Activated naive CD4-positive, alpha-beta T cell treated with Interleukin-2 at 50 U/mL for 16 hours (primary cell): ENCODE measurements at places on chromosomes 13 and 19.

GRCh38 chr13:75581874-75582640, 32.5 kb downstream of the UCHL3 start:
- DNase-seq = no peak

DNA sequence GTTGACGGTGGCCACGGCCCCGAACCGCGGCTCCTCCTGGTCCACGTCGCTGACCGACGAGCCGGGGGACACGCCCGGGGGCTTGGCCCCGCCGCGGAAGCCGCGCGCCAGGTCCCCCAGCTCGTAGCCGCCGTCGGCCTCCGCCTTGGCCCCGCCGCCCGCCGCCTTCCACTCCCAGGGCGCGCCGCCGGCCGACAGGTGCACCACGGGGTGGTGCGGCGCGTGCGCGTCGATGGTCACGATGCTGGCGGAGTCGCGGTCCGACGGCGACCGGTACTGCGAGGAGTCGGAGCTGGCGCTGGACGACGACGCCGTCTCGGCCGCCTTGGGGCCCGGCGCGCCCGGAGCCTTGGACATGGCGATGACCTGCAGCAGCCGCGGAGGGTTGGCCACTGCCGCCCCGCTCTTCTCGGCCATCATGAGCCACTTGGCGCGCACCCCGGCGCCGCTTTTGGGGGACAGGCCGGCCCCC, 9.0 kb downstream of the PLPPR3 start:
- no peak for DNase-seq

DNA sequence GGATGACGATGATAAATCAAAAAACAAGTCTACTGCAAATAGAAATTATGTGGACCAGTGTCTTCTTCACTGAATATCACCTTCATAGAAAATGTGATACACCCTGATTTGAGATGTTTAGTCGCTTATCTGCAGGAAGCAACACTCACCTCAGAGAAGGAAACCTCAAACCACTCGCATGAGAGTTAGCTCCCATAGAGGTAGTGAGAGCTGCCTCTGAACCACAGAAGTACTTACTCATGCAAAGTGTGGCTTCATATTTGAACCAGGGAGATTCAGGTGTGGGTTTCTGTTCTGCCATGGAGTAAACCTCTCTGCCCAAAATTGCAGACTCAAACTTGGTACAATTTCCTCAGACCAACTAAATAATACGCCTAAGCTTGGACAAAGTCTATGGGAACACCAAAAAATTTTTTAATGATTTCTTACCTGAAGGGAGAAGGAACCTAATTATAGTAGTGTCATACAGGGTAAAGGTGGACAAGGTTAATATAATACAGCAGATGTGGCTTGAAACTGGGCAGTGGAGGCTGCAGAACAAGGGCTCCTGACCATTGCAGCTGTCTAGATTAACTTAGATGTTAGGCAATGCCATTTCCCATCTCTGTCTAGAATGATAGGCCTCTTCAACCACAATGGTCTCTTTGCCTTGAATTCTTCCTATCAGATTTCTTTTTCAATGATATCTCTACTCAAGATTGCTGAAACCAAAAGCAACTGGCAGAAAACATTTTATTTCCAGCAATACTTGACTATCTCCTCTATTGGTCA, 29.6 kb upstream of the RCBTB2 start:
- peak; percentile 62 for DNase-seq

DNA sequence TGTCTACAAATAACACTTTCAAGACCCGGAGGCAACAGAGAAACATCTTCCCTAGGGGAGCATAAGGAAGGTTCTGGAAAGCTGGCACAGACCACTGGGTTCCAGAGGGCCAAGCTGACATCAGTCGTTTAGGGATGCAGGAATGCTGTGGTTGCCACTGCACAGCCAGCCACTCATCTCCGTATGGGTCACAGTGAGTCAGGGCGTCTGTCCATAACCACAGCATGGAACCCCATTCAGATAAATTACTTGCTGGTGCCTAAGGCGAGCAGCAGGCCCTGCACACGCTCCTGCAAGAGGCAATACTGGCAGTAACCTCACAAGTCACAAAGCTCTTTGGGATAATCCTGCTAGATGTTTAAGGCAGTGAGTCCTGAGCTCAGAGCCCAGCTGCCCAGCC, 140.9 kb upstream of the UBL3 start:
- DNase-seq = no peak

- DNase-seq = no peak
These were observed 30.2 kb upstream of the FREM2 start for GRCh38 chr13:38656699-38657098.

DNA sequence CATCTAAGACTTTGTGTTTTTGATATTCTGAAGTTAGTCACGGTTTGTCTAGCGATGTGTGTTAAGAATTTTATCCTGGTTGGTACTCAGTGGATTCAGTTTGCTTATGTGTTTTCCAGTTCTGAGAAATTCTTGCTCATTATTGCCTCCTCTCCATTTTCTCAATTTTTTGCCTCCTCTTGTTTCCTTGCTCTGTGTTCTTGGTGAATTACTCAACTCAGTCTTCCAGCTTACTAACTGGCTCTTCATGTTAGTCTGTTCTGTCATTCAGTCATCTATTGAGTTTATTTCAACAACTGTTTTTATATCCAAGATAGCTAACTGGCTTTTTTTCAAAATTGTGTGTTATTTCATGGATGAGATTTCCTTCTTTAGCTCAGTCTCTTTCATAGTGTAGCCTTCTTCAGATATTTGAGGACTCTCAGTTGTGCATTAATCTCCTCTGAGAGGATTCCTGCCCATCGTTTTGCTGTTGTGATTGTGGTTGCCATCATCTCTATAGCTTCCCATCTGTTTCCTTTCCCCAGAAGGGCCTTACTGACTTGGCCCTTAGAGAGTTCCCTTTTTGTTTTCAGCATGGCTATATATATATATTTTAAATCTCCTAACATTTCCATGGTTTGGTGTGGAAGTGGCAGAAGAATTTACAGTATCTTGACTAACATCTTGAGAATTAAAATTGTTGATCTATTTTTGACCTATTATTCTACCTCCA, 6.2 kb downstream of the SETDB2 start:
- no peak for DNase-seq

DNA sequence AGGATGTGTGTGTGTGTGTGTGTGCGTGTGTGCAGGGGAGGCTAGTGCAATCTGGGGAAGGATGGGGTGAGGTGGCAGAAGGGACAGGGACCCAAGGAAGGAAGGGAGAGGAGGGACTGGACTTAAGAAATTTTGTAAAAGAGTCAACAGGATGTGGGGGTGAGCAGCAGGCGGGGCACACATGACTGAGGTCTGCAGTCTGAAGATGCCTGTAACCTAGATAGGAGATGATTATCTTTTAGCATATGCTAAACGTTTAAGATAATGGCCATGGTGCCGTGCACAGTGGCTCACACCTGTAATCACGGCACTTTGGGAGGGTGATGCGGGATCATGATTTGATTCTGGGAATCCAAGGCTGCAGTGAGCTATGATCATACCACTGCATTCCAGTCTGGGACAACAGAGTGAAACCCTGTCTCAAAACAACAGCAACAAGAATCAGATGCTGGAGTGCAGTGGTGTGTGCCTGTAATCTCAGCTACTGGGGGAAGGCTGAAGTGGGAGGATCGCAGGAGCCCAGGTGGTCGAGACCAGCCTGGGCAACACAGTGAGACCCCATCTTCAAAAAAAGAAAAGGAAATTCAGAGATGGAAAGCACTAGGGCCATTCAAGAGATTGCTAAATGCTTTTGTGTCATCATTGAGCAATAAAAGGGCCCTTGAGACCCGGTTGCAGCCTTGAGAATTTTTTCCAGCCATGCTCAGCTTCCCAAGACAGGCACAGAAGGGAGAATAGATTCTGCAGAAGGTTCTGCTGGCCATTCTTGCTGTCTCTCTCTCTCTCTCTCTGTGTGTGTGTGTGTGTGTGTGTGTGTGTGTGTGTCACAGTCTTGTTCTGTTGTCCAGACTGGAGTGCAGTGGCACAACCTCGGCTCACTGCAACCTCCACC, 3.8 kb upstream of the ZNF414 start:
- peak; percentile 48 for DNase-seq

GRCh38 chr13:46571189-46571908, 18.4 kb downstream of the LRCH1 start:
- DNase-seq = no peak

DNA sequence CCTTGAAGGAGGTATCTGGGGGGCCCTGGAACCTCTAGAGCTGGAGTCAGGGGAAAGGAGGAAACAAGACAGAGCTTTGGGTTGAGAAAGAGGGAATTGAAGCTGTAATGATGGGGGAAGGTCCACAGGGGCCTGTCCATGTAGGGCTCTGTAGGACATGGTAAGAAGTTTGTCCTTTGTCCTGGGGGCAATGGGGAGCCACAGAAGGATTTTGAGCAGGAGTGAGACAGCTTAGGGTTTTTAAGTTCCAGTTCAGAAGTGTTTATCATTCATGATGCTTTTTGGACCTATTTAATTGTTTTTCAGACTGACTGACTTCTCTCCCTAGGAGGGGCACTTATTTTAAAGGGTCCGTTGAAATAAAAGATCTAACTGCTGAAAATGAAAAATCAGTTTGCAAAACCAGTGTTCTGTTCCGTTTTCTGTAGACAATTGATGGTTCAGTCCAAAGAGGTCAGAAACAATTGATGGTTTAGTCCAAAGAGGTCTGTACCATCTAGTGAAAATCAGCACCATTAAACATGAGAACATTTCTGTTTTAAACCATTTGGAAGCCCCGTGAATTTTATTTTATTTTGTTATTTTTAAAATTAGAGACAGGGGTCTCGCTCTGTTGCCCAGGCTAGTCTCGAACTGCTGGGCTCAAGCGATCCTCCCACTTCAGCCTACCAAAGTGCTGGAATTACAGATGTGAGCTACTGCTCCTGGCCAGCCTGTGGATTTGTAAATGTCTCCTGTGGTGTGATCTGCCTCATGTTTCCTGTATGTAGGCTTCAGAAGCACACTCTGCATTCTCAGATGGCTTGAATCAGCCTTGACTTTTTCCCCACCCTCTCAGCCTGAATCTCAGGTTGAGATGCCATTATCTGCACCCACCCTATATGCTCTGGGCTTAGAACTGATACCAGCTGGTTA, 8.4 kb downstream of the PLD3 start:
- no peak for DNase-seq

GRCh38 chr13:92451060-92451459, 775.5 kb upstream of the GPC6 start:
- no peak for DNase-seq

DNA sequence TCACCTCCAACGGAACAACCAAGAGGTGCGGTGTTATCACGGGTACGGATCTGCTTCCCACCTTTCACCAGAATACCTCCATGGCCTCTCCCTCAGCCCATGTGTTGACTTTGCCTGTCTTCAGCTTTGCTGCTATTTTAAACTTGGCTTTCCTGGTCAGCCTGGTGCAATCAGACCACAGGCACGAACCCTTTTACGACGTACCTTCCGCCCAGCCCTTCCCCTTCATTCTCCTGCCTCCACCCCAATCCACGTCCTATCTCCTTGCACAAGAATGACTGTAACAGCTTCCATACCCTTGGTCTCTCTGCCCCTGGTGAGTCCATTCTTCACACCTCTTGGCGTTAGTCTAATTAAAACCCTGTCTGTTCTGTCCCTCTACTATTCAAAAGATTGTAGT, 431.7 kb downstream of the EFNB2 start:
- no peak for DNase-seq

DNA sequence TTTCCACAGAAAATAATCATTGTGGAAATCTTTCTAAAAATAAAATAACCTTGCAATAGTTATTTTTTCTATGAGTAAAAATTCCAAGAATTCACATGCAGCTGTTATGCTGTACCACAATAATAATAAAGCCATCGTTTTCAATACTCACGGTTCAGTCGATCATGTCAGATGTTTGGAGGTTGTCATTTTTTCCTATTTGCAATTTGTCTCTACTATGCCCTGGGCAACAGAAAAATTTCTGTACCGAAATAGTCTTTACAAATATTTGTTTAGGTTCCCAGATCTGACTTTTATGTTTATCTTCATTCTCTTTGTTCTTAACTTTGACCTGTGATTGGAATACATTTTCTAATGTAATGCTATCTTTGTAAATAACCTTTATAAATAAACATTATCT, 79.7 kb downstream of the ESD start:
- no peak for DNase-seq

GRCh38 chr19:42468273-42468796, 25.6 kb upstream of the CXCL17 start:
- no peak for DNase-seq

DNA sequence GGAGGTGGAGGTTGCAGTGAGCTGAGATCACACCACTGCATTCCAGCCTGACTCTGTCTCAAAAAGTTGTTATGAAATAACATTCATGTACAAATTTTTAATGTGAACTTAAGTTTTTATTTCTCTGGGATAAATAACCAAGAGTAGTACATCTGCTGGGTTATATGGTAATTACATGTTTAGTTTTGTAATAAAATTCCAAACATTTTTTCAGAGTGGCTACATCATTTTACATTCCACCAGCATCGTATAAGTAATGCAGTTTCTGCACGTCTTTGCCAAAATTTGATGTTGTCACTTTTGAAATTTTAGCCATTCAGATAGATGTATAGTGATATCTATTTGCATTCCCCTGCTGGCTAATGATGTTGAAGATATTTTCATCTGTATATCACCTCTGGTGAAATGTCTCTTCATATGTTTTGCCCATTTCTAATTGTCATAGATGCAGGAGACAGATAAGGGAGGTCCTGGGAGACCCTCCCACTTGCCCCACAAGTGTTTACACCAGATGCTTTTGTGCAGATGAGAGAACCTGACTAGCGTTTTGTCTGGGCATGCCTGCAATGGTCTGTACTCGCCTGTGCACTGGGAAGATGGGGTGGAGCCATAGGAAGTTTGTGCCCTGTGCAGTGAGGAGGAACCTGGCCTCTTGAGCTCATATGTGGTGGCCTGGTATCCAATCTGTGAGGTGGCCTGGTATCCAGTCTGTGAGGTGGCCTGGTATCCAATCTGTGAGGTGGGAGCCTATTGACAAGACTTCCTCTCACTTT, 12.7 kb upstream of the KBTBD6 start:
- DNase-seq = no peak

DNA sequence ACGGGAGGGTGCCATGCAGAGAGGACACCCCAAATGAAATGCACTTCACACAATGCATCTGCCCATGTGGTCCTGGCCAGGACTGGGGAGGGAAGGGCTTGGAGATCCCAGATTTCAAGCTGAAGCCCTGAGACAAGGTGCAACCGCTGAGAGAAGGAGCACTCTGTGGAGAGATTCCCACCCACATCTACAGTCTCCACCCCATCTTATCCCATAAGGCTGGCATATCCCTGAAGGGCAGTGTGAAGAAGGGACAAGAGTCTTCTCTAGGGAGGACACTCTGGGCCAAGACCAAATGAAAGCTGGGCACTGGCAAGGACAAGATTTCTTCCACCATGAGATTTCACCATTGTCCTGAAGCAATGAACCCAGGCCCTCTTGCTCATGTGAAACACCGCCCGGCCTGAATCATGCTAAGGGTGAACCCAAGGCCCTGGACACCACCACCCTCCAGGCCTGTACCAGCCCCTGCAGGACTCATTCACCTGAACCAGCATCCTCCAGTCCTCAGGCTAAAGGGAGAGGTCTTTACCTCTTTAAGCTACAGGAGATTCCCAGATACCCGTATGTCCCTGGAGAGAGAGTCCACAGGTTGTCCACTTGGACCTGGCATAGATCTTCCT, 20.5 kb downstream of the CEACAM4 start:
- DNase-seq = no peak

- DNase-seq = no peak
These were observed 51.9 kb upstream of the PTPRS start for GRCh38 chr19:5392486-5392885.

GRCh38 chr13:20144141-20144850, 16.6 kb downstream of the GJA3 start:
- no peak for DNase-seq

GRCh38 chr19:17314007-17314593, 4.7 kb downstream of the DDA1 start:
- DNase-seq = no peak

- no peak for DNase-seq
These were observed 8.8 kb downstream of the ZFP28 start for GRCh38 chr19:56547535-56547934.
